Left lobe of liver (tissue), 2 donors: ENCODE measurements at places on chromosomes 13 and 19. TPM values are rescaled to one million over a fixed set of nuclear protein-coding genes. Genes with fewer than 3 reads are reported as not detected.

GRCh38 chr19:54795758-54796157 is 7.7 kb upstream of the KIR2DL4 start:
- DNase-seq: no peak

CATSPERD gene
- total RNA-seq: not detected

ENOX1 gene
- total RNA-seq: 0.18 TPM

ADAMTS10 gene
- 12.0 TPM for total RNA-seq

SLC10A2 gene
- not detected for total RNA-seq

GRCh38 chr19:57057036-57057686 is 62.6 kb upstream of the USP29 start:
- no peak for DNase-seq
